ENCODE measurements at places on chromosomes 11 and 22. TPM values are rescaled to one million over a fixed set of nuclear protein-coding genes. Genes with fewer than 3 reads are reported as not detected.

Gene TRMU
- 18.9 TPM for total RNA-seq

Gene NAV2
- total RNA-seq = 8.7 TPM

Gene CD6
- total RNA-seq = not detected

Gene STK33
- total RNA-seq = 0.72 TPM

DNA sequence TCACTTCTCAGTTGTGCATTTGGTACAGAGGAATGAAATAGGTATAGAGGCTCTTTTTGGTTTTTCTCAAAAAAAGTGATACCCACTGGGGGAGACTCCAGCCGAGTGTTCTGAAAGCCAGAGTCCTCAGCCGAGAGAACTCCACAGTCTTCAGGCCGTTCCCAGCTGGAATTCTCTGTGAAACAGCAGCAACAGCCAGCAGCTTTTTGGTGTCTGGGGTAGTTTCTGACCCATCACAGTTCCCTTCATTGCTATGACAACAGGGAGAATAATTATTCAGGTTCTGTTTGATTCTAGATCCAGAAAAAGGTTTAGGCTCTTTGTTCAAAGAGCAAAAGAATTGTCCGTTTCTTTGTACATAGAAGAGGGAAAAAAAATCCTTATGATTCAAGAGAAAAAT is 84.6 kb downstream of the C22orf31 start:
- no peak for DNase-seq

- DNase-seq = no peak
These were observed 887.6 kb downstream of the OPCML start for GRCh38 chr11:132644520-132645239.

DNA sequence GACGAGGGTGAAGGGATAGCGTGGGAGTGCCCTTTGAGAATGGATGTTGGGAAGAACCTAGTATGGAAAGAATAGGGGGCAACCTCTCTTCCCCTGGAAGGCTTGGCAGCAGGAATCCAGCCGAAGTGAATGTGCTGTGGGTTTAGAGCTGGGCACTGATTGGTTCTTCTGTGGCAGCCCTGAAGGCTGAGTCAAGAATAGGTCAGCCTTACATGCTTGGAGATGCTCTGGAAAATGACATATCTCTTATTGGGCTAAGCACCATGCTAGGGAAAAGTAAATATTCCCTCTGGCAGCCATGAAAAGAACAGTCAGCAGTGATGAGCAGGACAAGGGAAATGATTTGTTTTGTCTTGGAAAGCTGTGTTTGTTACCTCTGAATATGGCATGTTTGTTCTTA is 149.5 kb downstream of the COMMD9 start:
- no peak for DNase-seq

DNA sequence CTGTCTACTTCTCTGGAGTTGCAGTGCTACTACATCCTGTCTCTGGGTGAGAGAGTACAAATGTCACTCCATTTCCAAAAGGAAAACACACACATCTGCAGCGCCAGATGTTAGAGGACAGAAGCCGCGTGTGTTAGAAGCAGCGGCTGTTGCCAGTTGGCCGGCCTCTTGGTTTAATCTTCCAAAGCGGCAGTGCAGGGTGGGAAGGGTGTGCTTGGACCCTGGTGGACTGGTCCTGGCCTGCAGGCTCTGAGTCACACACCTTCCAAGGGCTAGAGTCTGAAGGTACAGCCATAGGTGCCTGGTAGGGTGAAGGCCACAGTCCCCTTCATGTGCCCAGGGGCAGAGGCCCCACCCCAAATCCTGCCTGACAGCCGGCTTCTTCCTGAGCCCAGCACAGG is 99.8 kb downstream of the CTTN start:
- peak; percentile 84 for DNase-seq

DNA sequence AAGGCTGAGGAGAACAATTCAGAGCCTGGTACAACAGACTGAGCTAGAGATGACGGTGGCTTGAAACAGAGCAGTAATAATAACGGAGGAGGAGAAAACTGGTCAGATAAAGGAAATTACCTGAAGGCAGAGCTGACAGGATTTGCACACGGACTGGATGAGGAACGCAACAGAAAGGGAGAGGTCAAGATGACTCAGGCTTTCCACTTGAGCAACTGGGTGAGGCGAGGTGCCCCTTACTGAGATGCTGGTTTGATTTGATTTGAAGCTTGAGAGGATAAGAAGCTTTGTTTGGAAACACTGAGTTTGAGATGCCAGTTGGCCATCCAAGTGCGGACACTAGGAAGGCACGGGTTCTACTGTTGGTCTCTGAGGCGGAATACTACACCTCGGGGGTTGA is 35.4 kb upstream of the NRIP3 start:
- no peak for DNase-seq

DNA sequence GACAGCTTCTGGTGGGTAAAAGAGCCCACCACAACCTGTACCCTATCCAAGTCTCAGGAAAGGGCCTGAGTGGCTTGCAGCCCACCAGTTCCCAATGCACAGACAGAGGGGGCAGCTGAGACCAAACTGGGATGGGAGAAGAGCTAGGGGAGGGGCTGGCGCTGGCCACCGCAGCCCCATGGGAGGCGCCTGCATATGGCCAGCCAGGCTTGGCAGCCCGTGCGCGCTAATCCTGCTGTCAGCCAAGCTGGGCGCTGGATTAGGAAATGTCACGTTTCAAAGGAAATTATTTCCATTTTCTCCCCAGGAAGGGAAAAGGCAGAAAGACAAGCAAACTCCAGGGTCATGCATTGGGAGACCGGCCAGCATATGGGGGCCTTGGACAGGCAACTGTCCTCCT is 236.8 kb downstream of the BUD13 start:
- DNase-seq = no peak
